ENCODE measurements at places on chromosomes 5 and 9. TPM values are rescaled to one million over a fixed set of nuclear protein-coding genes. Genes with fewer than 3 reads are reported as not detected.

Gene RASGRF2
- 18.8 TPM for total RNA-seq

Gene INSL6
- total RNA-seq: not detected

Gene FBXL7
- total RNA-seq: 11.8 TPM

Gene CACNA1B
- total RNA-seq: 0.68 TPM

Gene TTC39B
- 11.8 TPM for total RNA-seq

Gene ST6GALNAC4
- 27.4 TPM for total RNA-seq

GRCh38 chr5:180344696-180344999 lies 8.5 kb downstream of the GFPT2 start:
- DNase-seq: no peak
- H3K27ac ChIP-seq: no peak overlapping the region
- peaks cover 15% of the 10 kb centered on the region for H3K4me1 ChIP-seq
- H3K36me3 ChIP-seq: no peaks in the 10 kb centered on the region

GRCh38 chr5:63928451-63928850 lies 33.8 kb downstream of the HTR1A start:
- H3K27me3 ChIP-seq: no peaks in the 10 kb centered on the region
- H3K4me3 ChIP-seq: no peak overlapping the region
- H3K27ac ChIP-seq: no peak overlapping the region
- H3K36me3 ChIP-seq: no peaks in the 10 kb centered on the region

DNA sequence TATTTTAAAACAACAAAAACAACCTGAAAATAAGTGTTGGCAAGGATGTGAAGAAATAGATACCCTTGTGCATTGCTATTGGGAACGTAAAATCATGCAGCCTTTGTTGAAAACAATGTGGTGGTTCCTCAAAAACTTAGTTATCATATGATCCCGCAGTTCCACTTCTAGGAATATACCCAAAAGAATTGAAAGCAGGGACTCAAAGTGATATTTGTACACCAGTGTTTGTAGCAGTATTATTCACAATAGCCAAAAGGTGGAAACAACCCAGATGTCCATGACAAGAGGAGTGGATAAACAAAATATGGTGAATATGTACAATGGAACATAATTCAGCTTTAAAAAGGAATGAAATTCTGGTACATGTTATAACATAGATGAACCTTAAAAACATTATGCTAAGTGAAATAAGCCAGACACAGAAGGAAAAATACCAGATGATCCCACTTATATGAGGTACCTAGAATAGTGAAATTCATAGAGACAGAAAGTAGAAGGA lies 29.0 kb downstream of the IRF1 start:
- no peak overlapping the region for H3K27ac ChIP-seq
- H3K27me3 ChIP-seq: no peaks in the 10 kb centered on the region
- peaks cover 19% of the 10 kb centered on the region for H3K4me1 ChIP-seq
- no peaks in the 10 kb centered on the region for H3K36me3 ChIP-seq
- DNase-seq: no peak

GRCh38 chr5:121675924-121676323 lies 175.8 kb upstream of the FTMT start:
- H3K27ac ChIP-seq: no peak overlapping the region
- no peaks in the 10 kb centered on the region for H3K27me3 ChIP-seq
- no peak overlapping the region for H3K4me3 ChIP-seq
- no peaks in the 10 kb centered on the region for H3K36me3 ChIP-seq
- H3K4me1 ChIP-seq: no peaks in the 10 kb centered on the region
- DNase-seq: no peak

DNA sequence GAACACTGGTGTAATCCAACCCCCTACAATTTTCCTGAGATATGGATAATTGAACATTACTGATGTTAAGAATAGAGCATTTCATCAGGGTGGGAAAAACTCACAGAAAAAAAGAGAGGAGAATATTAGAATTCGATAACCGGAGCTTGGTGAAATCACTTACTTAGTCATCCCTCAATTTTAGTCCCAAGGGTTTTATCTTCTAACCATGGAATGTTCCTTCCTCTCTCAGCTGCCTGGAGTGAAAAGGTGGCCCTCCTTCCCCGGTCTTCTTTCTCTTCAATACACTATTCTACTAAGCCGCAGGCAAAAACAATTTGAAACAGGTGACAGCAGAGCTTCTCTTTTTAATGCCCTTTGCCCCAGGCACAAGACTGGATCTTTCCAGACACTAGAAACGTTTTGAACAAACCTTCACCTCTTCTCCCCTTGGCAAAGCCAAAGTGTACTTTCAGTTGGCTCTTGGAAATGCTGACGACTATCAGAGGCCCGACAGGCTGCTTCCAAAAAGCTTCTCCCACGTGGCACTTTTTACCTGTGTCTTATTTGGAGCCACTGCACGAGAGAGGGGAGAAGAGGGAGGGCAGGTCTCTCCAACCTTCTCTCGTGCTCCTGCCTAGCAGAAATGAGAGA lies 543.9 kb downstream of the TLE1 start:
- H3K4me1 ChIP-seq: peaks cover 11% of the 10 kb centered on the region
- H3K27me3 ChIP-seq: no peaks in the 10 kb centered on the region

- no peaks in the 10 kb centered on the region for H3K27me3 ChIP-seq
- no peaks in the 10 kb centered on the region for H3K36me3 ChIP-seq
- H3K27ac ChIP-seq: no peak overlapping the region
- peaks cover 9% of the 10 kb centered on the region for H3K4me1 ChIP-seq
- H3K4me3 ChIP-seq: no peak overlapping the region
These were observed 267.5 kb downstream of the ARHGAP26 start for GRCh38 chr5:143037708-143038107.

- H3K4me1 ChIP-seq: no peaks in the 10 kb centered on the region
- no peaks in the 10 kb centered on the region for H3K27me3 ChIP-seq
- DNase-seq: no peak
- H3K36me3 ChIP-seq: no peaks in the 10 kb centered on the region
These were observed 15.8 kb upstream of the SLC35D2 start for GRCh38 chr9:96399325-96399633.

- no peak for DNase-seq
- H3K4me1 ChIP-seq: peaks cover 29% of the 10 kb centered on the region
- no peaks in the 10 kb centered on the region for H3K27me3 ChIP-seq
- H3K27ac ChIP-seq: no peak overlapping the region
- H3K4me3 ChIP-seq: no peak overlapping the region
These were observed 21.1 kb upstream of the CDKN2AIPNL start for GRCh38 chr5:134432677-134433359.

- no peak overlapping the region for H3K27ac ChIP-seq
- DNase-seq: no peak
- H3K27me3 ChIP-seq: no peaks in the 10 kb centered on the region
- H3K36me3 ChIP-seq: no peaks in the 10 kb centered on the region
These were observed 28.3 kb downstream of the CCDC69 start for GRCh38 chr5:151195622-151196021.

- no peak overlapping the region for H3K27ac ChIP-seq
- no peaks in the 10 kb centered on the region for H3K27me3 ChIP-seq
- H3K4me3 ChIP-seq: no peak overlapping the region
- DNase-seq: no peak
These were observed 83.7 kb upstream of the BARHL1 start for GRCh38 chr9:132498531-132499210.

DNA sequence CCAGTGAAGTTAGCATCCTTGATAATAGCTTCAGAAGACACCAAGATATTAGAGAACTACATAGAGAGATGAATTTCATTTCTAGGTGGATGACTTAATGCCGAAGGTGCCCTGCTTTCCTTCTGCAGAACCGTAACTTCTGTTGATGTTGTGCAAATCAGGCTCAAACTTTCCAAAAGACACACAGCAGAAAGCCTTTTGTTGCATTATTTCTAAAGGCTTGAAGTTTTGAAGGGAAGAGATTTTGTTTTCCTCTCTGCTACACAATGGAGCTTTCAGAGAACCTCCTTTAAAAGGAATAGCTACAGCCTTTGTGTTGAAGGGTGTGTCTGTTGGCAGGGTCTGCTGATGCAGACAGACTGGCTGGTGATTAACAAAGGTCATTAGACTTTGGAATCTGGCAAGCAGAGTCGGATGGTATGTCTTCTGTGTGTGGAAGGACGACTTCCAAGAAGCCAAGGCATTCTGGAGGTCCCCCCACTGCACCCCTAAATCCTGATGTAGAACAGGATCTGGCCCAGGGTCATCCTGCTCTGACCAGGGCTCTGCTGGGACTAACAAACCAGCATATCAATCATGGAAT lies 57.8 kb downstream of the ZNF462 start:
- peak overlapping the region; percentile 96 for H3K27ac ChIP-seq
- peaks cover 54% of the 10 kb centered on the region for H3K4me1 ChIP-seq

DNA sequence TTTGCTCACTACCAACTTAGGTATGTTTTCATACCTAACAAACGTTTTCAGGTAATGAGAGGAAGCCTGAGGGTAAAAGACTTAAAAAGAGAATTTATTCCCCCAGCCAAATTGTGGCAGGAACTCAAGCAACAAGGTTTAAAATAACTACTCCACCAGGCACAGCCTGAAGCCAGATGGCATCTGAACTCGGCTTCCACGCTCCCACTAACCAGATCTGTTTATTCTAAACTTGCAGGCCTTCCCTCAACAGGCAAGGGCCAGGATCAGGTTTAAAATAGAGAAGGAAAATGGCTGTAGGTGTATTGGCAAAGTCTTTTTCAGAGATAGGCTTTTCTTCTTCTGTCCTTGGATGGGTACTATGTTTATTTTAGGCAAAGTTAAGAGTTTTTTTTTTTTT lies 89.4 kb downstream of the OTULIN start:
- H3K27me3 ChIP-seq: no peaks in the 10 kb centered on the region
- H3K4me3 ChIP-seq: no peak overlapping the region
- H3K27ac ChIP-seq: peak overlapping the region; percentile 19
- peaks cover 4% of the 10 kb centered on the region for H3K4me1 ChIP-seq
- peak; percentile 60 for DNase-seq

- H3K4me1 ChIP-seq: peaks cover 8% of the 10 kb centered on the region
- no peaks in the 10 kb centered on the region for H3K27me3 ChIP-seq
- peaks cover 74% of the 10 kb centered on the region for H3K36me3 ChIP-seq
- no peak overlapping the region for H3K4me3 ChIP-seq
- DNase-seq: no peak
These were observed 55.8 kb downstream of the AQP7 start for GRCh38 chr9:33346564-33346963.

DNA sequence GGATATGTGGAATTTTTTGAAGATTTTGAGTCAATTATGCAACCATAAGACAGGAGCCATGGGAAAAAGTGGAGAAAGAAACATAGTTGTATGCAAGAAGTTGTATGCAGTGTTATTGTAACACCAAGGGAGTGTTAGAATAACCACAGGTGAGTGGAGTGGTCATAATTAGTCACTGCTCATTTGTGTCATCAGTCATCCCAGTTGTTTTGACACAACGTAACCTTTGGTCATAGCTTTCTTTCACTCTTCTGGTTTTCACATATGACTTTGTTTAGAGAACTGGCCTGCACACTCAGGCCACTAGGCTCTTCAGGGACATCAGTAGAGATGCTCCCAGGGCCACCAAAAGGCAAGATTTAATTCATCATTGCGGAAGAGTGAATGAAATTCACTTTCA lies 158.7 kb upstream of the HMHB1 start:
- no peaks in the 10 kb centered on the region for H3K27me3 ChIP-seq
- H3K4me1 ChIP-seq: no peaks in the 10 kb centered on the region
- H3K27ac ChIP-seq: no peak overlapping the region
- no peak overlapping the region for H3K4me3 ChIP-seq

GRCh38 chr5:137708796-137709559 lies 26.9 kb downstream of the KLHL3 start:
- peak overlapping the region; percentile 85 for H3K27ac ChIP-seq
- H3K4me1 ChIP-seq: peaks cover 18% of the 10 kb centered on the region
- no peak for DNase-seq
- no peaks in the 10 kb centered on the region for H3K36me3 ChIP-seq
- H3K4me3 ChIP-seq: no peak overlapping the region

GRCh38 chr5:139676406-139676805 lies 28.3 kb downstream of the CXXC5 start:
- H3K4me1 ChIP-seq: peaks cover 73% of the 10 kb centered on the region
- H3K36me3 ChIP-seq: peaks cover 11% of the 10 kb centered on the region
- no peaks in the 10 kb centered on the region for H3K27me3 ChIP-seq
- no peak for DNase-seq
- no peak overlapping the region for H3K4me3 ChIP-seq
- no peak overlapping the region for H3K27ac ChIP-seq

DNA sequence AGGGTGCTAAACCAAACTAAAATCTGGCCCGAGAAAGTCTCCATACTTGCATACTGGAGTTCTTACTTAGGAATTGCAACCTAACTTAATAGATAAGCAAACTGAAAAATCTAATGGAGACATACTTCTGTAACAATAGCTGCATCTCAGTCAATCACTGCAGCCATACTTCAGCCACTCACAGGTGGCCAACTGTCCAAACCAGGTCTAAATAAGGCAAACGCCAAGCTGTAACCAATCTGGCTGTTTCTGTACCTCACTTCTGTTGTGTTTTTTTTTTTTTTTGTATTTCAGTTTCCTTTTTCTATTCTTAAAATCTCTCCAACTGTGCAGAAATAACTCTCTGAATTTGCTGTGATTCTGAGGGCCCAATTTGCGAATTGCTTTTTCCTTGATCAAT lies 4.4 kb upstream of the NDUFB6 start:
- no peaks in the 10 kb centered on the region for H3K36me3 ChIP-seq
- peaks cover 9% of the 10 kb centered on the region for H3K4me1 ChIP-seq
- DNase-seq: no peak
- no peaks in the 10 kb centered on the region for H3K27me3 ChIP-seq
- H3K27ac ChIP-seq: no peak overlapping the region

- H3K27me3 ChIP-seq: no peaks in the 10 kb centered on the region
- DNase-seq: no peak
- peaks cover under 1% of the 10 kb centered on the region for H3K4me1 ChIP-seq
- H3K4me3 ChIP-seq: no peak overlapping the region
These were observed 6.8 kb downstream of the KIF12 start for GRCh38 chr9:114092336-114092735.

DNA sequence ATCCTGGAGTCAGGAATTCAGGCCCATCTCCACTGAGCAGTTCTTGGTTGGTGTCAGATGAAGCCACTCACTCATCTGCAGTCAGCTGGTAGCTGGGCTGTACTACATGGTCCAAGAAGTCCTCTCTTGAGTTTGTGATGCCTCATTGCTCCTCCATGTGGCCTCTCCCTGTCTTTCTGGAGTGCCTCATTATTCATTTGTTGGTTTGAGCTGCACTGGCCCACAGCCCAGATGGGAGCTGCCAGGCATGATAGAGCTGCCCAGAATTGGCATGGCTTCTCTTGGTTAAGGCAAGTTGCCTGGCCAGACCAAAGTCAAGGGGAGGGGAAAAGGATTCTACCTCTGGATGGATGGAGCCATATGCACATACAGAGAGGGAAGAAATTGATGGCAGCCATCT lies 8.0 kb downstream of the PTCD2 start:
- H3K27me3 ChIP-seq: no peaks in the 10 kb centered on the region
- peak overlapping the region; percentile 70 for H3K27ac ChIP-seq
- no peak overlapping the region for H3K4me3 ChIP-seq
- H3K4me1 ChIP-seq: peaks cover 8% of the 10 kb centered on the region
- peak; percentile 98 for DNase-seq
- H3K36me3 ChIP-seq: no peaks in the 10 kb centered on the region

GRCh38 chr5:181221792-181222629 lies 1.1 kb upstream of the TRIM41 start:
- H3K4me1 ChIP-seq: peaks cover 23% of the 10 kb centered on the region
- no peaks in the 10 kb centered on the region for H3K27me3 ChIP-seq
- H3K4me3 ChIP-seq: peak overlapping the region; percentile 81
- H3K36me3 ChIP-seq: no peaks in the 10 kb centered on the region

All from thyroid gland (tissue), 4 donors.